Stimulated activated CD8-positive, alpha-beta memory T cell treated with anti-CD3 and anti-CD28 coated beads, Interleukin-7, amount 100 ng/mL, for 48 hours (primary cell): ENCODE measurements at places on chromosomes 1 and 21.

DNA sequence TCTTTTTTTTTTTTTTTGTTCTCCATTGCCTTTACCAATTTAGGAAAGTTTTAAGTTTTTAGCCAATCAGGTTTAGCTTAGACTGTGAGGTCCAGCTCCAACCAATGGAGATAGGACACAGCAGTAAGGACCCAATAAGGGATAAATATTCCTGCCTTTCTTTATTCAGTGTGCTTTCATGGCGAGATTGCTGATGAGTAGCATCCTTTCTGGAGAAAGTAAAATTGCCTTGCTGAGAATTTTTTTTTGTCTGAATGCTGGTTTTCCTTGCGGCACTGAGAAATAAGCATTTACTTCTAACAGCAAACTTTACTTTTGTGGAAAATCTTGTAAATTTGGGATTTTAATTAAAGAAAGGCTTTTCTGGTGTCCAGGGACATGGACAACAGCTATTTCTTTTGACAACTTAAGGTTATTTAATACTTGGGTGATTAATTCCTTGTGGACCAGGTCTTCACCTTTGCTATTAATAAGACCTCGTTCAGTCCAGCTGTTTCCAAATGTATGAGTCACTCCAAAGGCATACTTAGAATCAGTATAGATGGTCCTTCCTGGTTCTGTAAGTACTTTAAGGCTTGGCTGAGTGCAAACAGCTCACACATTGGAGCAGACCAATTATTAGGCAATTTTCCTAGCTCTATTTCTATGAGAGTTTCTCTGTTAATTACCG is 54.1 kb downstream of the SERINC2 start:
- DNase-seq = no peak

DNA sequence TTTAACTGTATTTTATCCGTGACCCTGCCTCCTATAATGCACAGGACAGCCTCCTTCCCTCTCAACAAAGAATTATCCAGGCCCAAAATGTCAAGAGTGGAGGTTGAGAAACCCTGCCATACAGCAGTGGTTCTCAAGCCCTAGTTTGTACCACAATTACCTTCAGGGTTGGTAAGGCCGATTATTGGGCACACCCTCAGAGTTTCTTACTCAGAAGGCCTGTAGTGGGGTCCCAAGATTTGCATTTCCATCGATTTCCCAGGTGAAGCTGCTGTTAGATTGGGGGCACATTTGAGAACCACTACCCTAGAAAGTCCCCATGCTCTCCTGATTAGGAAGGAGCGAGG is 400 bp upstream of the PGBD2 start:
- DNase-seq = no peak

GRCh38 chr1:53546409-53547155 is 87.4 kb downstream of the DMRTB1 start:
- no peak for DNase-seq

DNA sequence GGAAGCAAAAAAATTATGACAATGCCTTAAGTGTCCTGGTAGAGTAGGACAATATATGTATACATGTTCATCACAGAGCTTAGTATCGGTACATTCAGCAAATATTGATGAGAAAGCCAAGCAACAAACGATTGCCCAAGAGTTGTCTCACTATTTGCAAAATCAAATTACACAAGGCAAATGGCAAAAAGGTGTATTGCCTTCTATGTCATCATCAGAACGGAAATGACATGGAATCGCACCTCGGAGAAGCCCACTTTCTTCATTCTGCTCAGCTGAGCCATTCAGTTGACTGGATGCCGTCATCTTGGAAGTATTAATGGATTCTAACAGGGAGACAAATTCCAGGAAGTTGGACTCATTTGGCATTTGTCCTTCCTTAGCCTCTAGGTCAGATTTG is 37.7 kb downstream of the PCNX2 start:
- no peak for DNase-seq

DNA sequence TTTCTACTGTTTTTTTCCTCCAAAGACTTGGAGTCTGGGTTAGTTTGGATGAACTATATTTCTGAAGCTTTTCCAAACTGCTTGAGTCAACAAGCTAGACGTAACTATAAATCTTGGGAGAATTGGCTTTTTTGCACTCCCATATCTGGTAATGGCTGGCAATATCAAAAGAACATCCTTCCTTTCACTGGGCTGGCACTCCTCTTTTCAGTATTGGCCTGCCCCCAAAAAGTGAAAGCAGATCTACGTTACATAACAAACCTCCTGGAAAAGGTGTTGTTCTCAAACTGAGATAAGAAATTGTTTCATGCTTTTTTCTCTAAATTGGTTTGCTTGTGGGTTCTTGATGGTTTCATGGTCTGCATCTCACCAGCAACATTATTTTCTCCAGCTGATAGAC is 499.3 kb downstream of the NEGR1 start:
- DNase-seq = no peak

GRCh38 chr1:109537450-109538178 is 2.1 kb upstream of the GPR61 start:
- no peak for DNase-seq

GRCh38 chr1:159223004-159223403 is 18.3 kb downstream of the ACKR1 start:
- DNase-seq = no peak

- DNase-seq = no peak
Observed at GRCh38 chr1:168000656-168001055, 63.8 kb upstream of the MPC2 start.

GRCh38 chr1:221727146-221728036 is 14.5 kb downstream of the DUSP10 start:
- DNase-seq = no peak

DNA sequence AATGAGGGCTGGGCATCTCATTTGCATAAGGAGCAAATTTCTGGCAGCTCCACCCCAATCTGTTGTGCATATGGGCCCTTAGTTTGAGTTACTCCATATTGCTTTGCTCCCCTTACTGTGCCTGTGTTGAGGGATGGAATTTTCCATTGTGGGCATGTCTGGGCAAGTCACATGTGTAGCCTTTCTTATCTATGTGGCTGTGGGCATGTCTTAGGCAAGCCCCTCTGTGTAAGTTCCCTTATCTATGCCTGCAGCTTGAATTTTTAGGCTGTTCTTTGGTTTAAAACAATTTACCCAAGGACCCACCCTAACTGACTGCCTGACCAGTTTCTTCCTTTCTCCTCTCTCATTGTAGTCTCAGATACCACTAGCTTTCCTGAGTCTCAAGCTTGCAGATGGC is 405.7 kb upstream of the NCAM2 start:
- no peak for DNase-seq

- no peak for DNase-seq
Observed at GRCh38 chr1:33718186-33718585, 145.7 kb upstream of the HMGB4 start.

- DNase-seq = no peak
Observed at GRCh38 chr1:179969962-179970361, 15.4 kb downstream of the CEP350 start.

- no peak for DNase-seq
Observed at GRCh38 chr1:47435506-47436303, 2.1 kb upstream of the FOXD2 start.

DNA sequence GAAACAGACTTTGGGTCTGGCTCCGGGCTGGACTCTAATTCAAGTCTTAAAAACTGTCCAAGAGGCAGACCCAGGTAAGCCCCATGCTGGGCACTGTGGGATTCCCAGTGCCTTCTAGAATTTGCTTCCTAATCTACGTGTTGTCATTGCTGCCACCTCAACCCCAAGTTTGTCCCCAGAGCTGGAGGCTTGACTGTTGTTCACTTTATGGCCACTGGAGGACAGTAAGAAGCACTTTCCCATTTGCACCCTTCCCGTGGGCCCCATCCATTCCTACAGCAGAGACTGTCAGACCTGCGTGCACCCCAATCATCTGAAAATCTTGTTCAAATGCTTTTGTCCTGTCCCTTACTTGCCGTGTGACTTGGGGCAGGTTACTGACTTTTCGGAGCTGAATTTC is 29.4 kb upstream of the VASH2 start:
- no peak for DNase-seq

GRCh38 chr1:43184995-43185394 is 12.9 kb downstream of the CFAP57 start:
- no peak for DNase-seq

DNA sequence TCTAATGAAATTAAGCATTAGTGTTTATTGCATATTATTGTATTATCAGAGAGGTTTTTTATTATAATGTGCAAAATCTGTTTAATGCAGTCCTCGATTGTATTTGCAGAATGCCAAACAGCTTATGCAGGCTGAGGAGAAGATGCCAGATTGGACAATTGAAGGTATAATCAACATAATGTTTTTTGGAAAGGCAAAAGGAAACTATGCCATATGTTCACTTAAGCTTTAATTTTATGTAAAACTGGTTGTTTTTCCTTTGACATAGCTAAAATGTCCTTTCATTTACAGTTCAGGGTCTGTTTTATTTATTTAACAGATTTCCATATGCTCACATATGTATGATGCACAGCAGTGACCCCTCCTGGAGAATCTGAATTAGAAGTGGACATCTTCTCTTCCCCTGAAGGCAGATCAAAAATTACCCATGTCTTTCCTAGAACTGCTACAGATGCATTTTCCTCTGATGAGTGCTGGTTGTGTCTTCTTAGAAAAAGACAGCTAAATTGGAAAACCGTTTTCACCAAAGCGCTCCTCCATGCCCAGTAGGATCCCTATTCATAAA is 143.5 kb upstream of the USH2A start:
- DNase-seq = no peak

DNA sequence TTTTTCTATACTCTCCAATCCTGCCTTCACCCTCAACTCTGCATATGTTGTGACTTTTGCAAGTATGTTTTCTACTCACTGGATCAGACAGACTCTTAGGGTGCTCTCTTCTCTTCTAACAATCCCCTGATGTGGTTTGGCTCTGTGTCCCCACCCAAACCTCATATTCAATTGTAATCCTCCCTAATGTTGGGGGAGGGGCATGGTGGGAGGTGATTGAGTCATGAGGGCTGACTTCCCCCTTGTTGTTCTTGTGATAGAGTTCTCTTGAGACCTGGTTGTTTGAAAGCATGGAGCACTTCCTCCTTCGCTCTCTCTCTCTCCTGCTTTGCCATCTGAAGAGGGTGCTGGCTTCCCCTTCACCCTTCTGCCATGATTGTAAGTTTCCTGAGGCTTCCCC is 148.9 kb upstream of the IGSF21 start:
- no peak for DNase-seq

- DNase-seq = peak; percentile 50
Observed at GRCh38 chr1:109655615-109656519, at the start of gene GSTM4. GSTM4 (plus strand) TSS chr1:109656099; CDS start chr1:109656390, 291 bp downstream.

DNA sequence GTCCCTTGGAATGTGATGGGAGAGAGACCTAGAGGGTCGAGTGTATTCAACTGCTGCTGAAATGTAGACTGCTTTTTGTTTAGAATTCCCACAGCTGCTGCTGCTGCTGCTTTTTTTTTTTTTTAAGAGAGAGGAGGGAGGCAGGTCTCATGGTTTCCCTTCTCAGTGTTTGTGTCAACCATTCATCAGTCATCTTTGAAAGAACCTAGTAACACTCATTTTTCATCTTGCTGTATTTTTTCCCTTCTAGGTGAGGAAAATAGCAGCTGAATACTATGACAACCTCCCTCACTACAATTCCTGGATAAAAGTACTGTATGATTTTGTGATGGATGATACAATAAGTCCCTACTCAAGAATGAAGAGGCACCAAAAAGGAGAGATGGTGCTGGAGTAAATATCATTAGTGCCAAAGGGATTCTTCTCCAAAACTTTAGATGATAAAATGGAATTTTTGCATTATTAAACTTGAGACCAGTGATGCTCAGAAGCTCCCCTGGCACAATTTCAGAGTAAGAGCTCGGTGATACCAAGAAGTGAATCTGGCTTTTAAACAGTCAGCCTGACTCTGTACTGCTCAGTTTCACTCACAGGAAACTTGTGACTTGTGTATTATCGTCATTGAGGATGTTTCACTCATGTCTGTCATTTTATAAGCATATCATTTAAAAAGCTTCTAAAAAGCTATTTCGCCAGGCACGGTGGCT is 9.2 kb downstream of the DEGS1 start:
- DNase-seq = no peak

DNA sequence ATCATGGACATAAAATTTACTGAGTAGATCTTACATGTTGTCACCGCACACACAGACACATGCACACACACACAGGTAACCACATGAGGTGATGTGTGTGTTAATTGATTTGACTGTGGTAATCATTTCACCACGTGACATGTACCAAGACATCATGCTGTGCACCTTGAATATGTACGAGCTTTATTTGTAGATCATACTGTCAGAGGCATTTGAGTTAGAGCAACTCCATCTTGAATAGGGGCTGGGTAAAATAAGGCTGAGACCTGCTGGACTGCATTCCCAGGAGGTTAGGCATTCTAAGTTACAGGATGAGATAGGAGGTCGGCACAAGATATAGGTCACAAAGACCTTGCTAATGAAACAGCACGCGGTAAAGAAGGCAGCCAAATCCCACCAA is 31.7 kb upstream of the TRIM17 start:
- no peak for DNase-seq

DNA sequence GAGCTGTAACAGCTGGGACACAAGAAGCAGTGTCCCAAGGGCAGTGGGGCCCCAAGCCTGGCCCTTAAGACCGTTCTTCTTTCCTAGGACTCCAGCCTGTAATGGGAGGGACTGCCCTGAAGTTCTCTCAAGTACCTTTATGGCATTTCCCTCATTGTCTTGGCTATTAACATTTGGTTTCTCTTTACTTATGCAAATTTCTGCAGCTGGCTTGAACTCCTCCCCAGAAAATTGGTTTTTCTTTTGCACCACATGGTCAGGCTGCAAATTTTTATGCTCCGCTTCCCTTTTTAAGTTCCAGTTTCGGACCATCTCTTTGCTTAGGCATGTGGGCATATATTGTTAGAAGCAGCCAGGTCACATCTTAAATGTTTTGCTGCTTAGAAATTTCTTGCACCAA is 3.1 kb upstream of the MROH9 start:
- DNase-seq = no peak

- DNase-seq = no peak
Observed at GRCh38 chr1:98949166-98949565, 55.5 kb downstream of the PLPPR5 start.

DNA sequence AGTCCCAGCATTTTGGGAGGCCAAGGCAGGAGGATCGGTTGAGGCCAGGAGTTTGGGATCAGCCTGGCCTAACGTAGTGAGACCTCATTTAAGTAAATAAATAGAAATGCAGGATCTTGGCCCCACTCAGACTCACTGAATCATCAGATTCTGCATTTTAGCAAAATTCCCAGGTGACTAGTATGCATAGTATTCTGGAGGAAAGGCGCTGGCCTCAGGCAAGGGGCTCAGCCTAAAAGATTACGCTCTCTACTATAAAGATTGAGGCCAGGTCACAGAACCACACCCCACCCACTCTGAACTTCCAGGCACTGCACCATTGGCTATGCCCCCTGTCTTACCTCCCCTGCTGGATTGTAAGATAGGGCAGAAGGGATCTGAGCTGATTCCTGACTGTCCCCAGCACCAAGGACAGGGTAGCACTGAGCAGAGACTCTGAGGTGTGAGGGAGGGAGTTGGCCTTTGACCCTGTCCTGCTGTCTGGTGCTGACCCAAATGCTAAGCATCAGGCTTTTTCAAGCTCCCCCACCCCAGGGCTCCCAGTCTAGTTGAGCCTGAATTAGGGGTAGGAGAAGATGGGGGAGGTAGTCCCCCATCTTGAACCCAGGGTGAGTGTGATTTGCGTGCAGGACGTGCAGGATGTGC is 2.7 kb downstream of the FOXE3 start:
- no peak for DNase-seq
